ENCODE measurements at places on chromosomes 5 and 9.

- DNase-seq, result no peak
Observed at GRCh38 chr5:177306674-177307543, 3.3 kb downstream of the PRELID1 start.

DNA sequence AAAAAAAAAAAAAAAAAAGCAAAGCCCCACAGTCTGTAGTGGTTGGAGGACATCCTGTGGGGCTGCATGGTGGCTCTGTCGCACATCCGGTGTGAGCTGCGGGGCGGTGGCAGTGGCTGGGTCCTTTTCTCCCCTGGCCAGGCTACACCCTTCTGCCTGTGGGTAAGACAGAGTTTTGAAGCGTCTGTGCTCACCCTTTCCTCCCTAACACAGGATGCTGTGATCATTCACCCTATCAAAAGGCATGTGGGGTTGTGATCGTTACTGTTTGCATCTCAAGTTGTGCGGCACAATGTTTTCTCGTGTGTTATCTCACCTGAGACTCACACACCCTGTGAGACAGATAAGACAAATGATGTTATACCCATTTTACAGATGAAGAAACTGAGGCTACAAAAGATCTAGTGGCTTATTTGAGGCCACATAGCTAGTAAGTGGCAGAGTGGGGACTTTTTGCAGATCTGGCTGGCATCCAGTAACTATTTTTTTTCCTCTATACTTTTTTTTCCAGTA, 17.5 kb downstream of the IRF1 start:
- DNase-seq, result no peak

- no peak for DNase-seq
Observed at GRCh38 chr5:96901841-96902240, 25.5 kb downstream of the ERAP2 start.

DNA sequence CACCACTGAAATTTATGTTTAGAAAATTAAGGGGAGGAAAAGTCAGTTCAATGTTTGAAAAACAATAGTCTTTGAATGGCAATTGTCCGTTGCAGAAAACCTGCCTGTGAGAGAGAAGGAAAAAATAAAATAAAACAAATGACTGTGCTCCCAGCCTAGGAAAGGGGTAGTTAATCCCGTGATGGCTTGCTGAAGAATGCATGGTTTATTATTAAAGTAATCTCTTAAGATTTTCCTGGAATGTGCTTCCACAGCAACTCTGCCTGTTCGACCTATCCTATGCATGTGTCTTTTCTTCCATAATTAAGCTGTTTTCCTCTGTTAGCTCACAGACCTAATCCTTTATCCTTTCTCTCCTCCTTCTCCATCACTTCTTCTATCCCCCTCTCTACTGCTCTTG, 2.4 kb upstream of the DAB2 start:
- no peak for DNase-seq

- no peak for DNase-seq
Observed at GRCh38 chr5:36276864-36277263, 24.8 kb downstream of the RANBP3L start.

GRCh38 chr9:131043087-131043486, 34.1 kb downstream of the LAMC3 start:
- DNase-seq, result no peak

- DNase-seq, result no peak
Observed at GRCh38 chr5:125411744-125412560, 665.5 kb upstream of the ZNF608 start.

All from activated naive CD4-positive, alpha-beta T cell treated with anti-CD3 and anti-CD28 coated beads, Interleukin-2, amount 50 U/mL, for 16 hours (primary cell).